ENCODE measurements at places on chromosomes 13 and 19.
A peak's percentile ranks its signal among the peaks of the same experiment; 100 is the strongest.

GRCh38 chr13:30421093-30422053 is 920 bp upstream of the UBE2L5 start:
- peak; percentile 80 for DNase-seq

- DNase-seq, result no peak
Measured at GRCh38 chr19:30086916-30087315, 144.9 kb downstream of the URI1 start.

GRCh38 chr13:36819739-36820090 is 693 bp downstream of the RFXAP start:
- peak; percentile 49 for DNase-seq

- peak; percentile 41 for DNase-seq
Measured at GRCh38 chr13:48043789-48044503, 6.4 kb downstream of the NUDT15 start.

GRCh38 chr13:113374511-113375175 is 10.7 kb upstream of the GRTP1 start:
- no peak for DNase-seq

DNA sequence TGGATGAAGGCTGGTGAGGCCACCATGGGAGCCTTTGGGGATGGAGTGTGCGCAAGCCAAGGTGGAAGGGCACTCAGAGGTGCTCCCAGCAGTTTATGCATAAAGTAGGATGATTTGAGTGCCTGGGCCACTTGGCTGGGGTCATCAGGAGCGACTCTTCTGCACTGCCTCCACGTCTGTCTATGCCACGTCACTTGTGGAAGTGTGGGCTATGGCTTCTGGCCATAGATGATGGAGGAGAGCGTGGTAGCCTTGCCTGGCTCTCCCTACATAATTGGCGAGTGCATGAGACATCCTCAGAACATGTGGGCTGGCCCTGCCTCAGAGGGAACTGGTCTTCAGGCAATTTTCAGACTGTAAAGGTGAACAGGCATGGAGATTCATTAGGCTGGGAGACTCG is 182.9 kb downstream of the TEX29 start:
- no peak for DNase-seq

GRCh38 chr13:75326173-75327134 is 155.5 kb downstream of the TBC1D4 start:
- peak; percentile 48 for DNase-seq

- peak; percentile 84 for DNase-seq
Measured at GRCh38 chr19:23415561-23416191, 20.4 kb upstream of the ZNF91 start.

DNA sequence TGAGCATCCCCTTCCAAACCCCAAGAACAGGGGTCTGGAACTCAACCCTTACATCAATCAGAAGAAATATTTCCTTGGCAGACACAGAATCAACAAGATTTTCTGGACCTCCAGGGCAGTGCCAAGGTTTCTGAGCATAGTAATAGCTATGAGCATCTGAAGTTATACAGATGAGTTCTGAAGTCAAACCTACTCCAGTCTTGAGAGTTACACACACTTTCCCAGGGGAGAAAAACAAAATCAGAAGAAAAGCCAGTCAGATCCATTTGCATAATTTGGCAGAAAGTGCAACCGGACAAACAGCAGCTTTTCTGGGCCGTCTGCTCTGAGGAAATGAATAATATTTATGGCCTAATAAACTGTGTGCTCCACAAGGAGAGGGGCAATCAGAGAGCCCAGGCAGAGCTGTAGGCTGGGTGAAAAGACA is 93.1 kb downstream of the KL start:
- peak; percentile 15 for DNase-seq

DNA sequence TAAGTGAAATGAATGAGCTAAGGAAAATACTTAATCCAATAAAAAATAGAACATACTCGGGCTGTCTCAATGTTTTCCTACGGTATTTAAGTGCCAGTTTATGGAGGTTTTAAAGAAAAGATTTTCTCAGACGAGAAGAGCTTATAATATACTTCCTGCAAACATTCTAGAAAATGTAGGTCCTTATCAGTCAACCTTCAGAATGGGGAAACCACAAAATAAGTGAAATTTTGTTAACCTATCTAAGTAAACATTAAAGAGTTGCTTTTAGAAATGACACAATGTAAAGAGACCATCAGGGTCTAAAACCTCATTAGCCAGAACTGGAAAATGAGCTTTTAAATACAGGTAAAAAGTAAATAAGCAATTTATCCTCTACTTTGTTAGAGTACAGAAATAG is 12.1 kb downstream of the MIR17HG start:
- DNase-seq, result no peak

DNA sequence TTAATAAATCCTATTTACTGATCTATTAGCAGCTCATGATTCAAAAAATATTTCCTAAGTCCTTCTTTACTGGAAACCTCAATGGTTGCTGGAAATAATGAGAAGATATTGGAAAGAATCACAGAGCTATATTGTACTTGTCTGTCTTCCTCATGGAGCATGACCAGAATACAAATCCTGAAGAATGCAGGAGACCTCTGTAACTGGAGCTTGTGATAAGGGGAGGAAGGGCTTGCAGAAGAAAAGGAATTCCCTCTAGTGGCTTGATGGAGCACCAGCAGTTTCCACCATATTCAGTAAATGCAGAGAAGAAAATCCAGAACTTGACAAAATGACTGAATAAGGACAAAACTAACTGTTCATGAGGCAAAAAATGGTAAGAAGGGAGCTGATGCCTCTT is 1333.1 kb downstream of the EFNB2 start:
- peak; percentile 34 for DNase-seq

- DNase-seq, result peak; percentile 12
Measured at GRCh38 chr13:79973533-79973963, 367.4 kb downstream of the SPRY2 start.

DNA sequence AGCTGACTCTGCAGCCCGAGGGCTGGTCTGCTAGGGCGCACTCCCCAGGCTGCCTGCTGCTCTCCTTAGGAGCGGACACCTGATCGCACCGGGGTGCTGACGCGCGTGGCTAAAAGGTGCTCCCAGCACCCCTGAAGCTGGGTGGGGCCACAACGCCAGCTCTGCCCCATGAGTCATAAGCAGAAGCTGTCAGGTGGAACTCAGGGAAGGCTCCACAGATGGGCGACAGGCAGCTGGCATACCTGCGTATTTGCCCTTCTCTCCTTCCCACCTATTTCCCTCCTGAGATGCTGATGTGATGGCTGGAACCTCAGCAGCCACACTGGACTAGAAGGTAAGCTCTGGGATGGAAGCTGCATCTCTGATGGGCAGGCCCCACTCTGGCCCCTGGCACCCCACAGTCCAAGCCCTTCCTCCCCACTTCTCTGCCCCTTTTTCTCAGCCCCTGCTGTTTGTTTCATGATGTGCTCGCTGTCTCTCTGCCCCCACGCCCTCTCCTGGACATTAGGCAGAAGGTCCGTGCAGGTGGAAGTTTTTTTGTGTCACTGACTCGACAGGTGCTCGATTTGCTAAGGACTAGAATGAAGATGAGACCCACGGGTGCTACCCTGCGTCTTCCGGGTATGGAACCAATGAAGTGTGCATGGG is 30.3 kb upstream of the CACTIN start:
- DNase-seq, result no peak

- DNase-seq, result no peak
Measured at GRCh38 chr19:45816236-45817009, 1.3 kb upstream of the RSPH6A start.

- no peak for DNase-seq
Measured at GRCh38 chr19:54271106-54271505, 9.8 kb downstream of the LILRB2 start.

GRCh38 chr19:4361152-4362046 is 18.0 kb downstream of the MPND start:
- no peak for DNase-seq

DNA sequence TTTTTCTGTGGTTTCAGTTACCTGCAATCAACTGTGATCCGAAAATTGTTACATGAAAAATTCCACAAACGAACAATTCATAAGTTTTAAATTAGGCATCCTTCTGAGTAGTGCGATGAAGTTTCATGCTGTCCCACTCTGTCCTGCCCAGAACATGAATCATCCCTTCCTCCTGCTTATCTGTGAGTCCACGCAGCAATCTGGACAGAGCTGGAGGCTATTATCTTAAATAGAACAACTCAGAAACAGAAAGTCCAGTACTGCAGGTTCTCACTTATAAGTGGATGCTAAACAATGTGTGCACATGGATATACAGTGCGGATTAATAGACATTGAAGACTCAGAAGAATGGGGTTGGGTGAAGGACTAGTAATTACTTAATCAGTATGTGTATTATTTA is 583.7 kb upstream of the SPRY2 start:
- no peak for DNase-seq

DNA sequence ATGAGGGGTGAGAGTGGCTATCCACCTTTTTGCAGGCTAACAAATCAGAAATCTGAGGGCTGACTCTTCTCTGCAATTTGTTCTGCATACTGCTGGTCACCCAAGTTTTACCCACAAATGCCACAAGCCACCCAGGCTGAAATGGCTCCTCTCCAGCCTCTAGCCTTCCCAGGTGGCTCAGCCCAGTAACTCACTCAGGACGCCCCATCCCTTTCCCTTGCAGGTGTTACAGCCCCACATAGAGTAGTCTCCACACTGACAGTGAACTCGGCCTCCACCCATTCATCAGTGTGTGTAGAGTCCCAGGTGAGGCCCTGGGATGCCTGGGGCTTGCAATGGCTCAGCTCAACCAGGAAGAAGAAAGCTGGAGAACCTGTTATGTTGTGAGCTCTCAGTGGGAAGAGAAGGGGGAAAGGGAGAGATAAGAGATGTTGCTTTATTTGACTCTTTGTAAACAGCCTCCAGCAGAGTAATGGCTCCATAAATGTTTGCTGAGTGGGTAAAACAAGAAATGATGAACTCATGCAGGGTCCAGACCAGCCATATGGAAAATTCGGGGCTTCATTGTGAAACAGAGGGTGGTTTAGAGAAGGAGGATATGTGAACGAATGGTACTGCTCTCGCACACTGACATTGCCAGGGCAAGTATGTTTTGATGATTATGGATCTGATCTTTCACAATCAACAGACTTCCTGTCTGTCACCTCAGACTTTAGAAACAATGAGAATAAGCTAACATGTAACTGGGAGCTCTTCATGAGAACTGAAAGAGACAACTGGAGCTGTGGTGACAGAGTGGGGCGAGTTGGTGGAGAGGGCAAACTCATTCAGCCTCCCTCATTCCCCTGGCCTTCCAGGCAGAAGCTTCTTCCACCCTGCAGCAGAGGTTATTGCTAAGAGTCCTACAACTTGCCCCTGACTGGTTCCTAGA is 74.2 kb upstream of the RFC3 start:
- DNase-seq, result no peak

- no peak for DNase-seq
Measured at GRCh38 chr13:93758575-93758974, 532.0 kb downstream of the GPC6 start.

GRCh38 chr19:15859187-15859586 is 38.7 kb downstream of the CYP4F2 start:
- DNase-seq, result peak; percentile 26

- peak; percentile 11 for DNase-seq
Measured at GRCh38 chr13:87331178-87331577, 340.0 kb upstream of the SLITRK5 start.

GRCh38 chr13:25462301-25463125 is 90.7 kb downstream of the ATP8A2 start:
- DNase-seq, result peak; percentile 32

DNA sequence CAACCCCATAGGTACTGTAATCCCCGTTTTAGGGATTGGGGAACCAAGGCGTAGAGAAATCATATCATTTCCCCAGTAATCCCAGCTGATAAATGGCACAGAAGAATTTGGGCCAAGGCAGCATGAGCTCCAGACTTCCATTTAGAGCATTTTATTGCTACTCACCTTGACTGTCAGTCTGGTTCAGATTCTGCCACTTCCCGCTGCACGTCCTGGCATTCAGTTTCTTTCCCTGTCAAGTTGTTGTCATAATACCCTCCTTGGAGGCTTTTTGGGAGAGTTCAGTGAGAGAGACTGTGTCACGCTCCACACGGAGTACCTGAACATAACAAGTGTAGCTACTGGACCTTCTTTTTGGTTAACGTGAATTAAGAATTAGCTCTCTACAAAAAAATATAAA is 7.5 kb upstream of the C1QTNF9 start:
- DNase-seq, result no peak

- DNase-seq, result peak; percentile 76
Measured at GRCh38 chr13:48564056-48564455, 31.2 kb upstream of the RCBTB2 start.

- no peak for DNase-seq
Measured at GRCh38 chr19:53971673-53972072, 8.9 kb downstream of the CACNG8 start.

GRCh38 chr19:18063463-18063862 is 23.3 kb downstream of the IL12RB1 start:
- no peak for DNase-seq

DNA sequence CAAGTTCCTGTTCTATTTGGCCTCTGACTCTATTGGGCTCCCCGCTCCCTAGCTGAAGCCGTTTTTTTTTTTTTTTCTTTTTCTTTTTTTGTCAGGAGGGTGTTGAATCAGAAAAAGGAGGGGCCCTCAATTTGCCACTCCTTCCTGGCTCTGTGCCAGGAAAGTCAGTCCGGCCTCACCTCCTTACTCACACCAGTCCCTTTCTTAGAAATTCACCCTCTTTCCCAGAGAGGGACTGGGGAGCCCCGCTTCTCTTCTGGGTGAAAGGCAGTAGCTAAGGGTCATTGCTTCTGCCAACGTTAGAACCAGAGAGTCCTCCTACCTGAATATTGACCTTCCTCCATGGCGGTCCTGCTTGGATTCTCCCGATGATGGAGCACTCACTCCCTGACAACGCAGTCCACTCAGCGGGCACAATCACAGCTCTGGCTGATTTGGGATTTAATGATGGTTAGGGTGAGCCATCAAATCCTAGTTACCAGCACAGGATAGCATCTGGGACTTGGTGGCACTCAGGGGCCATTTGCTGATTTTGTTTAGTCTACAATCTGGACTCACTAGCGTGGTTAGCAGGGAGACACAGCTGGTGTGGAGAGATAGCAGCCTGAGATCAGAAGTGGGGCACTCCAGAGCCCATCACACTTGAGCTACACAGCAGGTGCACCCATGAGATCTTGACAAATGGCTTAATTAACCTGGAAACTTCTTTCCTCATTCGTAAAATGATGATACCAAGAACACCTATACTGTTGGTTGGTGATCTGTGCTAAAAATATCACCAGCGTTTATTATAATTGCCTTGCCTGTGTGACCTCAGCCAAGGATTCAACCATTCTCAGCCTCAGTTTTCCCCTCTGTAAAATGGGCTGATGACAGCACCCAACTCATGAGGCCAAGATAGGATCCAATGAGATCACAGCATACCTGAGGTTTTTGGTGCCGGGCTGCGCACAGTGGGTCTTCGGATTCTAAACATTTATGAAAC is 2.2 kb downstream of the FCER2 start:
- peak; percentile 34 for DNase-seq

DNA sequence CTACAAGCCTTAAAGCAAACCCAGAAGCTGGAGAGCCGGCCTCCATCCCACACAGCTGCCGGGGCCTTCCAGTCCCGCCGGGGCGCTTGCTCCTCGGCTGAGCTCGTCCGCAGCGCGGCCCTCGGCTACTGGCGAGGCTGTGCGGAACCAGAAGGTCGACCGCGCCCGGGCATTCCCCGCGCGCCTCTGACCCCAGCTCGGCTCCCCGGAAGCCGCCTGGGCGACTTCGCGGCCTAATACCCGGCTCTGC is 863 bp downstream of the ANKRD10 start:
- DNase-seq, result no peak
